ENCODE measurements at places on chromosomes 6 and 20.

- DNase-seq: no peak
Measured at GRCh38 chr6:149904661-149905370, 6.9 kb upstream of the RAET1E start.

- DNase-seq: no peak
Measured at GRCh38 chr6:52691718-52692117, 20.8 kb downstream of the TMEM14A start.

DNA sequence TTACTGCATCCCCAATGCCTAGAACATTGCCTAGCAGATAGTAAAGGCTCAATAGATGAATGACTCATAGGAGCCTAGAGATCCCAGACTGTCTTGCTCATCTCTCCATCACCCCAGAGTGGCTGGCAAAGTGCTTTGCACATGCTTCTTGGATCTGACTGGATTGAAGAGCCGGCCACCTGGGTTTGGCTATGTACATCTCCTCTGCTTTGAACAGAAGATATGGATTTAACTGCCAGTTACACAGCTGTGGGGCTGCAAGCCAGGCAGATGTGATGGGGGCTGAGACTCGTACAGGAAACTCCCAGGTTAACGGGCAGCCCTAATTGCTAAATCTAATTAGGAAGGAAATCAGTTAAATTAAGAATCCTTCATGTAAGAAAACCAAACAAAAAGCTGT, 28.6 kb downstream of the MYLIP start:
- DNase-seq: no peak

GRCh38 chr6:105161421-105161820, 18.4 kb downstream of the POPDC3 start:
- DNase-seq: no peak

DNA sequence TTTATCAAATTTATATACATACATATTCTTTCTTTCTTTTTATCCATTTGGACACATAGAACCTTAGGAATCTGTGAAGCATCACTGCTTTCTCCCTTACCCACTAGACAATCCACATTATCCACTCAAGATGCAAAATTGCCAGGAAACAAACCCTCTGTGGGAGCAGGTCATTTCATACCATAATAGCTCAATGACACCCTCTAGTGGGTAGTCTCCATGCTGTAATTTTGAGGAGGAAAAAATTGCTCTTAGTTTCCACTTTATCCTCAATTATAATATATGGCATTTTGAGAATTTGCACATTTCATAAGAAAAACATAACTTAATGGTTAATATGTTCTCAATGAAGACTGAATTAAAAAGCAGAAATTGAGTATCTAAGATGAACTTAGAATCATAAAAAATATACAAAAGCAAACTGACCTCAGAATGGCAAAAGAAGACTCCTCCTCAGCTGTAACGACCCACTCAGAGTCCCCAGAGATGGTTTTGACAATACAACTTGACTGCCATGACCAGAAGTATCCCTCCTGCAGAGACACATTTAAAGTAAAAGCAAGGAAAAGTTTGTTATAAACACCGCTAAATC, 164.1 kb downstream of the FRK start:
- DNase-seq: peak; percentile 10

Measured in right kidney (tissue), 9 donors.